ENCODE measurements at places on chromosomes 6 and 20. TPM values are rescaled to one million over a fixed set of nuclear protein-coding genes. Genes with fewer than 3 reads are reported as not detected.
A peak's percentile ranks its signal among the peaks of the same experiment; 100 is the strongest.

GRCh38 chr20:38520261-38520660 is 47.6 kb downstream of the RALGAPB start:
- no peak overlapping the region for H3K4me3 ChIP-seq
- H3K36me3 ChIP-seq, result peaks cover 88% of the 10 kb centered on the region
- H3K27me3 ChIP-seq, result no peaks in the 10 kb centered on the region
- peaks cover 3% of the 10 kb centered on the region for H3K4me1 ChIP-seq
- DNase-seq, result no peak

DNA sequence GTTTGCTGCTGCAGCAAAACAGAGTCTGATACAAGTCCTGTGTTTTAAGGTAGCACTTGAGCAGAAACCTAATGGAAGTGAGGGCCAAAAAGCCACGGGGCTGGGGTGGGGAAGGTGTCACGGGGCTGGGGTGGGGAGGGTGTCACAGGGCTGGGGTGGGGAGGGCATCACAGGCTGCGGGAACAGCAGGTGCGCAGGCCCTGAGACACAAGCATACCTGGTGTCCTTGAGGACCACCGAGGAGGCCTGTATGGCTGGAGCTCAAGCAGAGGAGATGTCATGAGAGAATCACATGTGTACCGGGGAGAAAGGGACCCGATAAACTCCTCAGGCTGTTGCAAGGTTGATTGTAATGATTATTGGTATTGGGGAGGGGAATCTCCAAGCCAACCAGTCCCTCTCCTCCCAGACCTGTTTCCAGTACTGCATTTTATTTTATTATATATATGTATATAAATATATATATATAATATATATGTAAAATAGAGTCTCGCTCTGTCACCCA is 13.6 kb upstream of the SPO11 start:
- H3K27ac ChIP-seq, result no peak overlapping the region
- H3K27me3 ChIP-seq, result peaks cover 24% of the 10 kb centered on the region
- H3K36me3 ChIP-seq, result no peaks in the 10 kb centered on the region
- H3K4me3 ChIP-seq, result no peak overlapping the region
- H3K4me1 ChIP-seq, result no peaks in the 10 kb centered on the region

DNA sequence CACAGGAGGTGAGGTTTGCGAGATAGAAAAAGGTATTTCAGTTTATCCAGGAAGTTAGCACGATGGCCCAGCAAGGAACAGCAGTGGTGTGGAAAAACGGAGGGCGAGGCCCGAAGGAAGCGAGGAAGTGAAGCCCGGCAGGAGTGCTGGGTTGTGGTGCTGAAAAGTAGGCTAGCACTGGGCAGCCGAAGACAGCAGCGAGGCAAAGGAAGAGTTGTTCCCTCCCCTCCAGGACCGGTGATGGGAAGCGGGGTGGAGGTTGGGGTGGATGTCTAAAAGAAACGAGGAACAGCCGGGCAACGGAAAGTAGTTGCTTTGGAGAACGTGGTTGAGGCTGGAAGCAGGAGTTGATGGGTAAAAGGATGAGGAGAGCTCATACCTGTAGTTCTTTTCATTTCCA is 1.4 kb downstream of the METTL24 start:
- no peak overlapping the region for H3K27ac ChIP-seq
- peaks cover 4% of the 10 kb centered on the region for H3K4me1 ChIP-seq
- no peak overlapping the region for H3K4me3 ChIP-seq
- H3K27me3 ChIP-seq, result no peaks in the 10 kb centered on the region

DNA sequence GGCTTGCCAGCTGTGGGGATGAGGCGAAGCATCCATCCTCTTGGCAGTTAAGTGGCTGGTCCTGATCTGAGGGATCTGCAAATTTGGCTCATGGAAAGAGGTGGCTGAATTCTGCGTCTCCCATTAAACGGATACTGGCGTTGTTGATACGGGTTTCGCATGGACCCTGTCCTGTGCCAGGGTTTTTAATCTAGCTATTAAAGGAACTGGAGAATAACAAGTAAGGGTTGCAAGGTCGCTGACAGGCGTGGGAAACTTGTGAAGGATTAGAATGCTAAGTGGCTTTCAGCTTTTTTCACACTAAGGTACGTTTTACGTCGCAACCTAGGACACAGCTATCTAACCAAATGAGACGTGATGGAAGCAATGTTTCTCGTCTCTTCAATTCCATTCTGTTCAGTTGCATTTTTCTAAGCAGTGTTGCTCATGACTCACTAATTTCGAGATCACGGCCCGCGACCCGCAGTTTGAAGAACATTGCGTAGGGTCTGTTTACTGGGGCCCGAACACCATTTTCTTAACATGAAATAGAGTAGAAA is 852 bp downstream of the GMNN start:
- no peaks in the 10 kb centered on the region for H3K27me3 ChIP-seq
- H3K4me1 ChIP-seq, result peaks cover 20% of the 10 kb centered on the region
- peak overlapping the region; percentile 88 for H3K4me3 ChIP-seq

- H3K27me3 ChIP-seq, result no peaks in the 10 kb centered on the region
- H3K36me3 ChIP-seq, result no peaks in the 10 kb centered on the region
- H3K27ac ChIP-seq, result no peak overlapping the region
- H3K4me3 ChIP-seq, result no peak overlapping the region
Observed at GRCh38 chr6:98687752-98688151, 146.6 kb upstream of the POU3F2 start.

- no peak overlapping the region for H3K27ac ChIP-seq
- DNase-seq, result no peak
- no peaks in the 10 kb centered on the region for H3K36me3 ChIP-seq
- H3K27me3 ChIP-seq, result no peaks in the 10 kb centered on the region
- H3K4me3 ChIP-seq, result no peak overlapping the region
- H3K4me1 ChIP-seq, result no peaks in the 10 kb centered on the region
Observed at GRCh38 chr6:155132617-155133016, 131.2 kb upstream of the CLDN20 start.

GRCh38 chr20:19021406-19022117 is 190.9 kb upstream of the SLC24A3 start:
- peaks cover 9% of the 10 kb centered on the region for H3K4me1 ChIP-seq
- no peak for DNase-seq
- no peaks in the 10 kb centered on the region for H3K36me3 ChIP-seq

DNA sequence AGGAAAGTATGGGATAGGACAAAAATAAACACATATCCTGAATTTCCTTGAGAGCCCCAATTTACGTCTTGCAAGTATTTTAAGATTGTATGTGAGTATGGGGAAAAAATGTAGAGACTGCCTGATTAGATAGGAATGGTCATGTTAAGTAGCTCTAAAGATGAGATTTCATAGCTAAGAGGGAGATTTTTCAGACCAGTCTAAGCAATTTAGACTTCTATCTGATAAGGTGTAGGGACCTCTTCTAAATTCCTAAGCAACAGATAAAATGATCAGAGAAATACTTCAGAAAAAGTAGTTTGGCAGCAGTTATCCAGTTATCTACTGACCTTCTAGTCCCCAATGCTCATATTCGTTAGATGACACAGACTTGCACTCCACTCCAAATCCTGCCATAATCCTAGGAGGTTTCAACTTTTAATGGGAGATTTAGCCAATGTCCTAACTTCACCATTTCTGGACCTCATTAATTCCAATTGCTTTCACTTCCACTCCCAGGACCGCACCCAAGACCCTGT is 90.0 kb downstream of the FILIP1 start:
- H3K4me3 ChIP-seq, result no peak overlapping the region
- H3K27me3 ChIP-seq, result no peaks in the 10 kb centered on the region
- H3K4me1 ChIP-seq, result peaks cover 27% of the 10 kb centered on the region
- peak overlapping the region; percentile 81 for H3K27ac ChIP-seq
- DNase-seq, result no peak
- H3K36me3 ChIP-seq, result no peaks in the 10 kb centered on the region

DNA sequence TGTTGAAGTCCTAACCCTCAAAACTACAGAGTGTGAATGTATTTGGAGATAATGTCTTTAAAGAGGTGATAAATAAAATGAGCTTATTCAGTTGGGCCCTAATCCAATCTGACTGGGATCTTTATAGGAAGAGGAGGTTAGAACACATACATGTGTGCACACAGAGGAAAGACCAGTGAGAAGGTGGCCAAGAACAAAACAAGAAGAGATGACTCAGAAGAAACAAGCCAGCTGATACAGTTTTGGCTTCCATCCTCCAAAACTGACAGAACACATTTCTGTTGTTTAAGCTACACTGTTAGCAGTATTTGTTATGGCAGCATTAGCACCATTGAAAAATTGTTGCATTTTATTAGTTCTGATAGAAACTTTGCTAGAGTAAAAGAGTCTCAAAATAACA is 609.3 kb upstream of the IMPG1 start:
- DNase-seq, result no peak
- no peaks in the 10 kb centered on the region for H3K36me3 ChIP-seq
- no peaks in the 10 kb centered on the region for H3K27me3 ChIP-seq
- no peak overlapping the region for H3K27ac ChIP-seq
- H3K4me1 ChIP-seq, result no peaks in the 10 kb centered on the region

DNA sequence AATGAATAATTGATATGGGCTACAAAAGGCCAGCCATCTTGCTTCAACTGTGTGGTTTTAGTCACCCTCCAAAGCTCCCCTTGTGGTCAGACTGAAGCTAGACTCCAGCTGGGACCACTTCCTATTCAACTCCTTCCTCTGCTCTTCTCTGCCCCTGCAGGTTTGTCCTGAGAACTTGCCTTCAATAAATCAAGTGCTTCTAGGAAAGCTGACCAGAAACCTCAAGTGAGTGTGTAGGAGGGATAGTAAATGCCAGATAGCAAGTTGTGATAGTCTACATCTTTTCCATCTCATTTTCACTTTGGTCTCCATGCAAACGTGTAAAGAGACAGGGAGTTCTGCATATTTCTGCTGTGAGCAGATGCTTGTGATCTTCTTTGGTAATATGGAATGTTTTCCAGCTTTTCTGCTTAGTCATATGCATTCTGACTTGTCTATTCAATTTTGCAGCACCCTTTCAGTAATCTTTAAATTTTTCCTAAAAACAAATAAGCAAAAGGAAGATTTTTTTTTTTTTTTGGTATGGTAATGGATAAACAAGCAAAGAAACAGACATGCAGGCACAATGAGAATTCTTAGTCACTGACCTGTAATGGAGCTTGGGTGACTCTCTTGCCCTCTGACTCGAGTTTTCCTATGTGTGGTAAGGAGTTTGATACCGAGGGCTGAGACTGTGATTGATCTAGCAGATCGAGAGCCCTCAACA is 201.3 kb upstream of the BTBD3 start:
- no peak overlapping the region for H3K4me3 ChIP-seq
- H3K4me1 ChIP-seq, result no peaks in the 10 kb centered on the region
- H3K36me3 ChIP-seq, result no peaks in the 10 kb centered on the region
- H3K27ac ChIP-seq, result no peak overlapping the region
- DNase-seq, result no peak
- H3K27me3 ChIP-seq, result no peaks in the 10 kb centered on the region

DNA sequence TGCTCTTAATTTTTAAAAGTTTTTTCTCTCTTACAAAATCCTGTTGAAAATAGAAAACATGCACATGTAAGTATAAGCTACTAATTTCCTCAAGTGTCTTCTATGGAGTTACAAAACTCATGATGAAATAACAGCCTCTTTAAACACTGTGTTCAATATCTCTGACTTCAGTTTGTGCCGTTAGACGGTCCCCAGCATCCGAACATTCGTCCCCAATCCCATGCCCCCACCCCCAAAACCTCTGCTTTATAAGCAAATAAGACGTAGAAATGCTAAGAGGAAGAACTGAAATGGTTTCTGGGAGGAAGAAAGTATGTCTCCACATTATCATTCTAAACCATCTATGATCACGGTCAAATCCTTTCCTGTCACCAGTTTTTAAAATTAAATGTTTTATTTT is 31.7 kb upstream of the MYB start:
- H3K36me3 ChIP-seq, result no peaks in the 10 kb centered on the region
- H3K27me3 ChIP-seq, result no peaks in the 10 kb centered on the region
- no peak overlapping the region for H3K27ac ChIP-seq
- no peak overlapping the region for H3K4me3 ChIP-seq
- H3K4me1 ChIP-seq, result no peaks in the 10 kb centered on the region

DNA sequence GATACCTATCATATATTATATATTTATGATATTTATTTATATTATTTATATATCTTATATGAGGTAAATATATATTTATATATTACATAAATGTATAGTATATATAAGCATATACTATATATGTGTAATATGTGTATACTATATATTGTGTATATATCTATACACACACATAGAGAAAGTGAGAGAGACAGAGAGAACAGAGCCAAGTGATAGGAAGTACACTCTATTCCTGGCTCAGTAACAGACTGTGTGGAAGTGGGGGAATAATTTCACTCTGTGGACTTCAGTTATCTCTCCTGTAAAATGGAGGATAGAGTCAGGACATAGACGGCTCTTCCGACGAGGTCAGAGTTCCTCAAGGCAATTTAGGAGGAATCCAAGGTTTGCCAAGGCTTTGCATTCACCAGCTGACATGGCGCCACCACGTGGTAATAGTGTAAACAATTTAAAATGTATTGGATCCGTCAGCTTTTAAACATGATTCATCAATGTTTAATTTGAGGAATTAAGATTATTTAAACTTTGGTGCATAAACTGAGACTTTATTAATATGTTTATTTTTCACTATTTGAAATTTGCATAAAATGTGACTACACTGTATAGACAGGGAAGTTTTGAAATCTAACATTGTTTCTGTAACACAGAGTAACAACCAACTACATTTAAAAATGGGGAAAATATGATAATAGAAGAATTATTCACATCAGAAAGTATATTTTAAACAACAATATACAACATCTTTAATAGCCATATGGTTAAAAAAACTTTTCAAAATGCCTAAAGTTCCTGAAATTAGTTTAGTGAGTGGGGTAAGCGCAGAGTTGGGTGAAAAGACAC is 75.4 kb upstream of the TMEM244 start:
- no peak overlapping the region for H3K27ac ChIP-seq
- no peaks in the 10 kb centered on the region for H3K4me1 ChIP-seq
- DNase-seq, result no peak
- no peaks in the 10 kb centered on the region for H3K36me3 ChIP-seq

DNA sequence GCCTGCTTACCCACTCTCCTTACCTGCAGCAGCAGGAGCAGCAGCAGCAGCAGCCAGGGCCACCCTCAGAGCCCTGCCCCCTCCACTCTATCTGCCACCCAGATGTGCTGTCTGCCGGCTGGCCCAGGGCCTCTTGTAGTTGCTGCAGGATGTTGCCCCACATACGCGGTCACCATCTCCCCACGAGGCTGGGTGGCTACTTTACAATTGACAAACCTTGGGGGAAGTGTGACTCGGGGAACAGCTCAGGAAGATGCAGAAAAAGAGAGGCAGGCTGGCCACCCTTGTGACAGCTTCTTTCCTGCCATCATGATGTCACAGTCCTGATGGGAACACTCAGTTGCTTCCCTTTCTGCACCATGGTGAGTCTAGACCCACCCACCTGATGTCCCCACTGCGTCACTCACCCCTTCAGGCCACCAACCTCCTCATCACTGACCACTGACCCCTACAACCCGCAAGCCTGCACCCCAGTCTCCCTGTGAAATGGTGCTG is 14.5 kb downstream of the TREM1 start:
- no peaks in the 10 kb centered on the region for H3K4me1 ChIP-seq
- peak; percentile 29 for DNase-seq
- H3K4me3 ChIP-seq, result peak overlapping the region; percentile 35

Gene BMP7
- 17.6 TPM for total RNA-seq

Gene LAMP5
- total RNA-seq, result not detected

Gene PLTP
- 63.4 TPM for total RNA-seq

Gene SLC22A16
- not detected for total RNA-seq

Gene SDCBP2
- 2.2 TPM for total RNA-seq

Gene COL19A1
- total RNA-seq, result 1.3 TPM

All from heart right ventricle (tissue), 16 donors.